Daoy (cell line): ENCODE measurements at places on chromosomes 4 and X. TPM values are rescaled to one million over a fixed set of nuclear protein-coding genes. Genes with fewer than 3 reads are reported as not detected.
A peak's percentile ranks its signal among the peaks of the same experiment; 100 is the strongest.

MED12 gene
- total RNA-seq = 14.7 and 17.7 TPM in 2 replicates

PAGE2 gene
- total RNA-seq = 0.29 and 1.1 TPM in 2 replicates

OTUD5 gene
- 16.8 and 17.8 TPM in 2 replicates for total RNA-seq

CTAG2 gene
- 3.8 and 13.4 TPM in 2 replicates for total RNA-seq

CSN1S1 gene
- not detected in 2 replicates for total RNA-seq

GALNTL6 gene
- total RNA-seq = not detected in 2 replicates

EFHC2 gene
- total RNA-seq = 0.51 TPM in 1 of 2 replicates, not detected in the other

C4orf36 gene
- total RNA-seq = 0.40 and 4.1 TPM in 2 replicates

NDST3 gene
- total RNA-seq = 0.27 and 0.57 TPM in 2 replicates

OTOP1 gene
- total RNA-seq = not detected in 2 replicates

XAGE2 gene
- not detected in 2 replicates for total RNA-seq

DCHS2 gene
- total RNA-seq = 0.15 and 0.40 TPM in 2 replicates

BMP15 gene
- not detected in 2 replicates for total RNA-seq

DUSP9 gene
- total RNA-seq = 10.2 and 16.4 TPM in 2 replicates

SRPK3 gene
- 0.11 and 0.54 TPM in 2 replicates for total RNA-seq

DNA sequence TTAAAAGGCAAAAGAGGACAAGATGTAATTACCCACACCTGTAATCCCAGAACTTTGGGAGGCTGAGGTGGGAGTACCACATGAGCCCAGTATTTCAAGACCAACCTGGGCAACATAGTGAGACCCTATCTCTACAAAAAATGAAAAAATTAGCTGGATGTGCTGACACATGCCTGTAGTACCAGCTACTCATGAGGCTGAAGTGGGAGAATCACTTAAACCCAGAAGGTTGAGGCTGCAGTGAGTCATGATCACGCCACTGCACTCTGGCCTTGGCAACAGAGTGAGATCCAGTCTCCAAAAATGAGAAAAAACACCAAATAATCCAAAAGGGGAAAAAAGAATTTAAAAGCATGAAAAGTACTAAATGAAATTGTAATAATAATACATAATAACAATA lies 30.8 kb downstream of the NR0B1 start:
- DNase-seq = peak; percentile 9

DNA sequence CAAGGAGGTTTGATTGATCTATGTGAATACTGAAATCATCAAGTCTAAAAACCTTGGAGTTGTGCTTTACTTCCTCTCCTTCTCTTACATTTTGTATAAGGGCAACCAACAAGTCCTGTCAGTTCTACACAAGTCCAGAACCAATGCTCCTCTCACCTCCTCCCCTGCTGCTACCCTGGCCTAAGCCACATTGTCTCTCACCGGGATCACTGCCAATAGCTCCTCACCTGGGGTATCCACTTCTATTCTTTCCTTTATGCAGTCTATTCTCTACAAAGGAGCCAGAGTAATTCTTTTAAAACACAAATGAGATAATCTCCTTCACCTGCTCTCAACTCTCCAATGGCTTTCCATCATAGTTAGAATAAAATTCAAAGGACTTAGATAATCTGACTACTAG lies 13.3 kb upstream of the ARHGEF6 start:
- no peak for DNase-seq

DNA sequence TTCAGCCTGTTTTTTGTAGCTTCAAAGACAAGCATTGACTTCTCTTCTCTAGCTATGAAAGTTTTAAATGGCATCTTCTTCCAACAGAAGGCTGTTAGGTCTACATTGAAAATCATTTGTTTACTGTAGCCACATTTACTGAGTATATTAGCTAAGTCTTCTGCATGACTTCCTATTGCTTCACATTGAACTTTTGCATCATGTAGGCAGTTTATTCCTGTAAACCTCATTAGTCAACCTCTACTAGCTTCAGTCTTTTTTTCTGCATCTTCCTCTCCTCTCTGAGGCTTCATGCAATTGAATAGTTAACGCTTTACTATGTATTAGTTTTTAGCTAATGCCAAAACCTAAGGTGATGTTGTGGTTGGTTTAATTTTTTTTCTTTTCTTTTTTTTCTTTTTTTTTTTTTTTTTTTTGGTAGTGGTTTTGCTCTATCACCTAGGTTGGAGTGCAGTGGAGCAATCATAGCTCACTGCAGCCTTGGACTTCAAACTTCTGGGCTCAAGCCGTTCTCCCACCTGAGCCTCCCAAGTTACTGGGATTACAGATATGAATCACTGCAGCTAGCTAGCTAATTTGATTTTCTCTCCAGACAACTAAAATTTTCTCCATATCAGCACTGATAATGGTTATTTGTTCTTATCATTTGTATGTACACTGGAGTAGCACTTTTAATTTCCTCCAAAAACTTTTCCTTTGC lies 3.4 kb downstream of the UGT2A3 start:
- DNase-seq = no peak

- DNase-seq = peak; percentile 0
These were observed 1176.7 kb downstream of the NLGN4X start for GRCh38 chrX:5051831-5052491.

DNA sequence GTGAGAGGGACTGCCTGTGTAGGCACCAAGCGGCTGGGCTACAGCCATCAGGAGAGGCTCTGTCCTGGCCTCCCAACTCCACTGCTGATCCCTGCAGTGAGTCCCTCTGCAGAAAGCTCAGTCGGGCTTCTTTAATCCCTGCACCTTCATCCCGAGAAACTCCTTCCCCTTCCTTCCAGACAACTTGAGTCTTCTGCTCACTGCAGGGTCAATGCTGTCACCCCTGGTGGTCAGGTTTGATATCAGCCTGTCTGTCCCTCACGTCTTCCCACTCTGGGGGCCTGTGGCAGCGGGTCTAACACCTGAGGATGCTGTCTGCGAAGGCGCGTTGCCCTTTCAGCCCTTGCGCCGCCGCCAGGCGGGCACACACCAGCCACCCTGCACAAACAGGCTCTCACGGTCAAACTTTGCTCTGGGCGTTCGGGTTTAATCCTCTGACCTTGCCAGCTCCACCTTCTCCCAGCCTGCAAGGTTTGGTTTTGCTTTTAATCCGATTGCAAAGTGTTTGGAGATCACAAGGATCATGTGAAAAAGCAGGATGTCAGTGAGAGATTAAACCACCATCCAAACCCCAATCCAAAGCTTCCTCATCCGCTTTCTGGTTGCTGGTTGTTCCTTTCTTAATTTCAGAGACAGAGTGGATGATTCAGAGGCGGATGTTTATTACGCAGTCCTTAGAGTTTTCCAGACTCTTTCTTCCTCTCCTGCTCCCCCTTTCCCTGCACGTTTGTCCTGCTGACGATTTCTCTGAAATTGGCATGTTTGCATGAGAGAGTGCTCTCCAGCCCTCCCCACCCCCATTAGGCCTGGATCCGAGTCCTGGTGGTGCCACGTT lies 74.8 kb upstream of the SLC34A2 start:
- DNase-seq = no peak

- no peak for DNase-seq
These were observed 99.4 kb downstream of the GPR82 start for GRCh38 chrX:41823402-41823801.

DNA sequence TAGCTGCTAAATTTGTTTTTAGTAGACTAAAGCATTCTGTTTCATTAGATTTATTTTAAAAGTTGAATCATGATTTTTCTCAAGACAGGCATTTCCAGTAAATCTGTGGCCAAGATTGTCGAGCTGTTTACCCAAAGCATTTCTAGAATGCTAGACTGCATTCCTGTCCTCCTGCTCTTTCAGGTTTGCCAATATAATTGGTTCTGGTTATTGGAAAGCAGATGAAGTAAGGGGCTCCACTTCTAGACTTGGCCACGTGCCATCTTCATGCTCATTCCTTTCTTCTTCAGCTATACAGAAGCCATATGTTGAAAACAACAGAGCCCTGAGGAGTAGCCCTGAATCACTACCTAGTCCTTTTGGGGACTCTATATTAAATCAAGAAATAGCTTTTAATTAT lies 62.5 kb downstream of the PGRMC2 start:
- DNase-seq = no peak

DNA sequence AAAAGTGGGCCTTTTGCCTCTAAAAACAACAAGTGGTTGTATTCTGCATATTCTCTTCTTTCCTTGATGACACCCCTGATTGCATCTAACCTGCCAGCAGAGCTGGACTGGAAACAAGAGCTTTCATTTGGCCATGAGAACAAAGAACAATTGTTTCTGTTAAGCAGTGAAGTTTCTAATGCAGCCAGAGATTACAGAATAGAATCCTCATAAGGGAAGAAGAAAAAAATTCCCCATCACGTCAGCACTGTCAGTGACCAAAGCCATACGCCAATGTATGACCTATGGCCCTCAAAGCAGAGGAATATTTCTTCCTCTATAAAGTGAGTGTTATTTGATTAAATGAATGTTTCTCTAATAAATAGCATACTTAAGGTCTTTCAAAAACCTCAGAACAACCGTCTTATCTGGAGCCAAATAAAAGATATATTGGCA lies 529.1 kb upstream of the INTU start:
- no peak for DNase-seq

- peak; percentile 75 for DNase-seq
These were observed 41.0 kb downstream of the FNIP2 start for GRCh38 chr4:158809611-158810486.

DNA sequence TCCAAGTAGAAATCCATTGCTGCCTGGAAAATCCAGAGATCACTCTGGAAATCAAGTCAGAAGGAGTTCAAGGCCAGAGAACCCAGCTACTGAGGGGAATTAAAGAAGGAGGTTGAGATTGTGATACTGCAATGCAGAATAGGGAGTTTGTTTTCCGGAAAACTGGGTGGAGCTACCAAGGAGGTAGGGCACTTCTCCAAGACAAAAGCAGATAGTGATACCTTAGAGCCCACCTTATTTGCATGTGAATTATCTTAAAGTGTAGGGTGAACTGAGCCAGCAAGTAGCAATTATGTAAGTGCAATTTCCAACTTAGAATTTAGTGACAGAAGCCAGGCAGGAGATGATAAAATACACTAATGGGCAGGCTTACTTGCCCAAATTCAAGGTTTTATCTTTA lies 178.9 kb downstream of the MID1 start:
- DNase-seq = no peak

- no peak for DNase-seq
These were observed 52.1 kb upstream of the LHFPL1 start for GRCh38 chrX:112731793-112732192.

GRCh38 chr4:15117270-15117946 lies 115.1 kb downstream of the CPEB2 start:
- no peak for DNase-seq

GRCh38 chr4:148315049-148315448 lies 127.2 kb downstream of the NR3C2 start:
- DNase-seq = peak; percentile 72

GRCh38 chr4:74934888-74935287 lies 2.0 kb downstream of the PARM1 start:
- DNase-seq = no peak

DNA sequence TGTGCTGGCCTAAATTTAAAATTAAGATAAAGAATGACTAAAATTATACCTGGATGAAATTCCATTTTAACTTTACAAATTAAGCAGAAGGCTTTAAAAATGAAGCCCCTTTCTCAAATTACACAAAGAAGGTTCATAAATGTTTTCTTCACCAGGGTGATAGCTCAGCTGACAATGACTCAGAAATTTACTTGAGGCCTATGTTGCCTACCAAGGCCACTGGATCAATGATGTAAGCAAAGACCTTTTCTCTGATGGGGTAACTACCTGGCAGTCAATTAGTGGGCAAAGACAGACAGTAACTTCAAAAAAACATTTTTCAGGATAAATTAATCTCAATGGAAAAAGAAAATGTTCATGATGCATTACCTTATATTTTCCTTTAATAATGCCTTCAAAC lies 23.9 kb upstream of the GPR34 start:
- no peak for DNase-seq

DNA sequence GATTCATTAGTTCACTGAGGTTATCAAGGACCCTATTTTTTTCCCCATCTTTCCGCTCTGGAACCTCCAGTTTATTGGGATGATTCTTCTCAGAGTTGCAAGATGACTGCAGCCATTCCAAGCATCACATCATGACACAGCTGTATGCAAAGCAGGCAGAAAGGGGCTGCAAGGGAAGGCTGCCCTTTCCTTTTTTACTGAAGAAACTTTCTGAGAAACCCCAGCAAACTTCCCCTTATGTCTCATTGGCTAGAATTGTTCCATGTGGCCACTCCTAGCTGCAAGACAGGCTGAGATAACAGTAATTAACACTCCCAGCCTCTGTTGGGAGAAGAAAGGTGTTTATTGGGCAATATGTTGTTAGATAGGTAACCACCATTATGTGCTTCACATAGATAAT lies 102.6 kb downstream of the SATL1 start:
- no peak for DNase-seq

DNA sequence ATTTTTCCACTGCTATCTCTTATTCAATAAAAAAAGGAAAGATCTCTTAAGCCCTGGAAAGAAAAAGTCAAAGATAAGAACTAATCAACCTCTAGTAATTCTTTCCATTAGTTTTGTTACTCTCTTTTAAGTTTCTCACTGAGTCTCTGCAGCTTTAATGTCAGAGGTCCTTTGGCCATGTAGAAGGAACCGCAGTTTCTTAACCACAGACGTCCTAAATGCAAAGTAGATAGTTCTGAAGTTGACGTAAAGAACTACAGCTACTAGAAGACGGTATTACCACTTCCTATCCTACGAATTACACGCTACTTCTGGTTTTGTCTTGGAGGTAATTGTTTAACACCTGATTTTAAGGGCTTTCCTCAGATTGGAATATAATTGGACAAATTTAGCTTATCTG lies 325.9 kb downstream of the ANKRD50 start:
- no peak for DNase-seq

DNA sequence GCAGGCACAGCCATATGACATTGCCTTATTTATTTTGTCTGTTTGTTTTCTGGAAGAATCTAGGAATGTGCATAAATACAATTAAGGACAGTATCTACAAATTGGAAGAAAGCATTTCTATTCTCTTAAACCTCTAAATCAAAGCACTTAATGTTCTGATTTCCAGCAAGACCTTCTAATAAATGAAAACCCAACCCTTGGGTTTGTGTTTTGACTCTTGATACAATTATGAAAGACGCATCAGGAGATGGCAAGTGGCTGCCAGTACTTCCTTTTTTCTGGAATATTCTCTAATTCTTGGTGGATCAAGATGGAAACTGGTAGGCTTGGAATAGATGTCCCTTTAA lies 437 bp upstream of the CPE start:
- no peak for DNase-seq

DNA sequence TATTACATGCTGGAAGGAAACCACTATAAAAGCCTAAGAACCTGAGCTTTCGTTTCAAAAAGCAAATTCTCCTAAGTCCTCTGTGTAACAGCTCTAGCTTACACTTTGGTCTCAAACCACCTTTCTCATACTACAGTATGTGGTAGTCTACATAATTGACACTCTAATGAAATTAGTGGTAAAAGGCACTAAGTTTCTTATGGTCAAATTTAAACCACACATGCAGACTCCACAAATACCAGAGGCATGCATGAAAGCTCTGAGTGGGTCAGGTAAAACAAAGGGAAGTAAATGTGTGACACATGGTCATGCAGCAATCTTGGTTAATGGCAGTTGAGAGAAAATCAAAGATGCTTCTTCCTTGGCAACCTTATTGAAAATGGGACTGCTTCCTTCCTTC lies 187.8 kb downstream of the CCNG2 start:
- DNase-seq = no peak

DNA sequence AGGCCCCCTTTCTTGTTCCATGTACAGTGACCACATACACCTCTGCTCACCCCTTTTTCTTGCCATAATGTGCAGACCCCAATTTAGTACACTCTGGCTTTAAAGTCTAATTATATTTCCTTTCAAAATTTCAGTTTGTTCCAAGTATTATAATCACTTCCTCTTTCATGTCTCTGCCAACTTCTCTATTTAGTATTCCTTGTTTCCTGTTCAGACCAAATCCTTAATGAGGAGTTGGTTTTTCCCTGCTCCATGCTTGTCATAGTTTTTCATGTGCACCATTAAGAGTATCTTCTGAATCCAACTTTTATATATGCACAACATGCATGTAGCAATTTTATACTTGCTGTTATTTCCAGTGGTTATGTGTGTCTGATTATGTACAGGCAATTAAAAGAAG lies 32.3 kb downstream of the USP53 start:
- no peak for DNase-seq
